ENCODE measurements at places on chromosomes 5 and 9.

DNA sequence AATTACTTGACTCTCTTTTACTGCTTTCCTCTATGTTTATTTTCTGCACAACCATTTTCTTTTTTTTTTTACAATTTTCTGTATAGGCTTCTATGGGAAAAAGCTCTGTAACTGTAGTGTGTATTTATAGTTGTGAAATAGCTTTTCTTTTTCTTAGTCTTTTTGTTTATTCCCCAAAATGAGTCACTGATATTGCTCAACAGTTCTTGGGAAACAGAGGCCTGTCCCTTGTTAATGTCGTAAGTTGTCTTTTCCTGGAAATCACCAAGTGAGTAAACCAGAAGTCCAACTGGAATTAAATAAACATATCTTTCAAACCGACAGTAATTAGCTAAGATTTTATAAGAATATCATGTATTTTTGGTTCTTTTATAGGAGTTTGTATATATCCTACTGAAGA, 325.1 kb upstream of the PRR16 start:
- no peak for DNase-seq

GRCh38 chr5:67971971-67972821, 243.4 kb upstream of the PIK3R1 start:
- DNase-seq: no peak

- no peak for DNase-seq
These were observed 18.0 kb upstream of the GABBR2 start for GRCh38 chr9:98726735-98727134.

DNA sequence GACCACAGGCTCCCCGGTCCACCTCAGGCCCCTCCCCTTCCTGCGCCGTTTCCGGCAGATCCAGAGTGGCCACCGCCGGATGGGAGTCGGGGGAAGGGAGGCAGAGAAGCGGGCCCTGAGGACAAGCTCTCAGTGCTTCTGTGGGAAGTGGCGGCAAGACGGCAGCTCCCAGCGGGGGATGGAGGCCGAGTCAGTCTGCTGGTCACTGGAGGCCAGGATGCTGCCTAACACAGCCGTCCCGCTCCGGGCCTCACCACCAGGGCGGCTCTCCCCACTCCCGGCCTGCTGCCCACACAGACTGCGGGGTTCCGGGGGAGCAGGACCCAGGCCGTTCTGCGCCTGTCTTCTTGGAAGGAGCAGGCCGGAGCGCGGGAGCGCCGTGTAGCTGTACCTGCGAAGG, 31.4 kb downstream of the FXN start:
- no peak for DNase-seq

DNA sequence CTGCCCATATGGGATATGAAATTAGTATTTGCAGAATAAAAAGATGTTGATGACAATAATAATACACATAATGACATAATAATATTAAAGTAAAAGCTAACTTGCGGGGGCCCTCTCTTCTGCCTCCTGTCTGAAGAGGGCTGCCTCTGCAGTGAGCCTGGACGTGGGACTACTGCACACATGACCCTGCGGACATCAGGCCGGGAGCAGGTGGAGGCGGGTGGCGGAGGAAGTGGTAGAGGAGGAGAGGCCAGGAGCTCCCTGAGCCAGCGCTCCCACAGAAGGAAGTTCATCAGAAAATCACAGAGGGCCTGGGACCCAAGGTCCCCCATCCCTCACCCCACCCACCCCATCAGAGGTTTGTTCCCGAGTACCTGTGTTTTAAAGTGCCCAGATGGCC, 60.5 kb downstream of the ROPN1L start:
- no peak for DNase-seq

DNA sequence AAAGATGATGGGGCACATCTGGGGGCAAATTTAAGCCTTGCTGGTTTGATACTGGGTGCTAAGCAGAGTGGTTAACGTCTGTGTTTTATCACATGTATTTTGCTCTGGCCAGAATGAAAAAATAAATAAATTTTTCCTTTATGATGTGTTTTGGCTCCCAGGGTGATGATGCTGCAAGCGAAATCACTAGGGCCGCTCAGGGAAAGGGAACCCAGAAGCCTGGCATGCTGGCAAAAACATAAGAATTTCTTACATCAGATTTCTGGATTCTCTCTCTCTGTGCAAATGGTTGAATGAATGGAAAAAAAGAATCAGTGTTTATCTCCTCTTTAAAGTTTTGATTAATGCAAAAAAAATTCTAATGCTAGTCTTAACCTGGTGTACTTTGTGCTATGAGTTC, 1975.2 kb upstream of the C9orf72 start:
- no peak for DNase-seq

Measured in caudate nucleus (tissue), 63 donors.